ENCODE measurements at places on chromosomes 4 and X.

- no peak for DNase-seq
These were observed 163.6 kb upstream of the FAT1 start for GRCh38 chr4:186887291-186887700.

DNA sequence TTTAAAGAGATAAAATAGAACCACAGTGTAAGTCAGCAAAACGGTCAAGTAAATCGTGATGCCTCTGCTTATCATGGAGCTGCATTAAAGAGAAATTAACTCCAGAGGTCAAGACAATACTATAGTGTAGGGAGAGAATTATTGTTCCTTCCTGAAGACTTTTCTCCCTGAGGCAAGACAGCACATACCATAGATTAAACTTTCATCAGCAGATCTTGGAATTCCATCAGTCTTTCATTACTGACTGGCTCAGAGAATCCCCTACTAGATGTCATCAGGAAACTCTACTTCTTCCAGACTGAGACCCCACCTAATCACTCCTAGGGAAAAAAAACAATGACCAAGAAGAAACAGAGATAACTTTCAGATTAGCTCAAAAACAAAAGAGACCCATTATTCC lies 131.3 kb downstream of the NSUN7 start:
- no peak for DNase-seq

- no peak for DNase-seq
These were observed 12.0 kb upstream of the CD38 start for GRCh38 chr4:15765910-15766697.

- DNase-seq, result peak; percentile 52
These were observed 19.1 kb downstream of the SH3BP2 start for GRCh38 chr4:2811830-2812611.

DNA sequence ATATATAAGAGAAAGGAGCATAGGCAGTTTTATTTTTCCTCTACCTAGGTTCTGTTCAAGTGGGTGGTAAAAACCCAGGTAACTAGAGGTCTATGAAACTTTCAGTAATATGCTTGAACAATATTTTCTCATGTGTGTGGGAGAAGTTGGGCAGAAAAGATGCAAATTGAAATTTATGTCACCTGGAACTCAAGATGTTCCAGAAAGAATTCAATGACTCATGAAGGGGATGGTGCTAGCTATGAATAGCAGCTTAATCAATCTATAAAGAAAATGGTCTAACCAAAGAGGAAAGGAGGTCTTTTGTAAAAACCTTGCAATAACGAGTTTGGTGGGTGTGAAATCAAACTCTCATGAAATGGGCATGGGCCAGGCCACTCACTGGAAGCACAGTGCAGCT lies 263.8 kb downstream of the INPP4B start:
- no peak for DNase-seq

DNA sequence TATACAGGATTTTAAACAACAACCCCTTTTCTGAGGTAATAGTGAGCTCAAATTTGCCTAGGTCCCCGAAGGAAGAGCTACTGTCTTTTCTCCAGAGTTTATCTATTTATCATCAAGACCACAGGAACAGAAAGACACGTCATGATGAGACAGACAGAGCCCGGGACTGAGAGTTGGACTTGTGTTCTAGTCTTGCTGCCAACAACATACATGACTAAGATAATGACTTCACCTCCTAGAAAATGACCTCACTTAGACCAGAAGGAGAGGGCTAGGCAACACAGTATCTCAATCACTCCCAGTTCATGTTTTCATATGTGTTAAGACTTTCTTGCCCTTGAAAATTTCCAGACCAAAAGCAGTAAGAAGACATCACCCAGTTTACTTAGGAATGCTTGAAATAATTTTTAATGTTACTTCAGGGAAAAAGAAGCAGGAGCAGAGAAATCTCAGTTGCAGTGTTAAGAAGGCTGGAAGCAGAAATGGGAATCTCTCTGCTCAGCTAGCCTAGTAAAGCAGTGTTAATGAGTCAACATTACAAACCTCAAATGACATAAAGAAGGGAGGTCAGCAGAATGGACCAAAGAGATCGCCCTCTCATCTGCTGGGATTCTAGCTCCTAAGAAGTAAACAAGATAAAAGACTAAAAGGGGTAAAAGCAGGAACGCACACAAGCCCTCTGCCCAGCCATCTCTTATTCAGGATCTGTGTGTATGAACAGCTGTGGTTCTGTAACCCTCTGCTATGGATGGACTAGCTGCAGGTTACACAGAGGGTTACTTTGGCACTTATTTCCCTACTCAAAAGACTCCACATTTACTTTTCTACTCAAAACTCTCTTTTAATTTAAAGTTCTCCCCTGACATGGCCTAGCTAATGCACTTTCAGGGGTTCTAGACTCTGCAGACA lies 24.8 kb downstream of the PDGFC start:
- DNase-seq, result no peak

DNA sequence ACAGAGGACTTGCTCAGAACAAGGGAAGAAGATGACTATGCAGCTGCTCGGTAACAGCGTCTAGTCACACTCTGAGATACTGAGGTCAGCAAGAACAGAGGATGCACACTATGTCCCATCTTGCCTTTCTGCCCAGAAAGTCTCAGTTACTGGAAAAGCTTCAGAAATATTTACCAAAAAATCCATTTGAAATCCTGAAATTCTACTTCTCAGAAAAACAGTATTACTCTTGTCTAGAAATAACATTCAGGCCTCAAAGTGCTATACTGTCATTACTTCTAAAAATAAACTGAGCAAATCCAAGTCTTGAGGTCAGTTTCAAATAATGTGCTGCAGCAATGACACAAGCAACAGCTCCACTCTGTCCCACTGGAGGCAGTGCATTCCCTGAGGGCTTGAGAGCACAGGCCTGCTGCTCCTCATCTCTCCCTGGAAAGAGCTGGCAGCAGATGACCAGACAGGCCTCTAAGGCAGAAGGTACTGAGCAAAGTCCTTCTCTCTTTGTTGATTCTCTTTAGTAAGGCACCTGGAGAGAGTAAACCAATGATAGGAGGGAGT lies 76.9 kb downstream of the CAMK2D start:
- no peak for DNase-seq

DNA sequence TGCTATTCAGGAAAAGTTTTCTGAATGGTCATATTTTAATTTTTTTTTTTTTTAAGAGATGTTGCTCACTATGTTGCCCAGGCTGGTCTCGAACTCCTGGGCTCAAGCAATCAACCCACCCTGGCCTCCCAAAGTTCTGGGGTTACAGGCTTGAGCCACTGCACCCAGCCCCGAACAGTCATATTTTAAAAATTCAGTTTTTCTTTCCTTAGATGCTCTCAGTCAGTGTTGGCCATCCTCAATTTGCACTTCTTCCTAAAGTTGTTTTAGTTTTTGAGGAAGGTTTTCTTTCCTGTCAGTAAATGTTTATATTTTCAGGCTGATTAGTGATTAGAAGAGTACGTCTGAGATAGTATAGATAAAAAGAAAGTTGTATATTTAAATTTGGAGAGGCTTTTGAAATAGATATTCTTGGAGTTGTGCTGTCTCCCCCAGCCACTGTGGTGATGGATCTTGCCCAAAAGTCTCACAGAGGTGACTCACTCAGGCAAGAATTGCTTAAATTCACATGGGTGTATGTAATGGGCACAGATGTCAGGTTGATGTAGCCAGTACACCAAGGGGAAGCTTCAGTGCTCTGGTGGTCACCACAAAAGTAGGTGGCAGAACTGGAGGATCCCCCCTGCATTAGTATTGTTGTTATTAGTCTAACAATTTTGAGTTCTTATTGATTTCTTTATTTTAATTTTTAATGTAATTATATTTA lies 72.2 kb upstream of the ELOVL6 start:
- no peak for DNase-seq

DNA sequence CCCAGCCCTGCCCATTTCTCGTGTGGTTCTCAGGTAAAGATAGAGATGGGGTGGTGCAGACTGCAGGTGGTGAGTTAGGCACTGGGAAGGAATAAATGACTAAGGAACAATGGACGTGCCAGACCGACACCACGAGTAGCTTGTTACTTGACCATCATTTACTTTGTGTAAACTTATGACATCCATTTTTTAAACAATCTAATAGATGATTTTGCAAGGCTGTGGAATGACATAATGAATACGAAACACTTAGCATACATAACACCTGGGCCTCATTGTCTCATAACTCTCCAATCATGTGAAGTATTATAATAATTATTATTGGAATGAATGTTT lies 137.3 kb upstream of the CPEB2 start:
- DNase-seq, result no peak

DNA sequence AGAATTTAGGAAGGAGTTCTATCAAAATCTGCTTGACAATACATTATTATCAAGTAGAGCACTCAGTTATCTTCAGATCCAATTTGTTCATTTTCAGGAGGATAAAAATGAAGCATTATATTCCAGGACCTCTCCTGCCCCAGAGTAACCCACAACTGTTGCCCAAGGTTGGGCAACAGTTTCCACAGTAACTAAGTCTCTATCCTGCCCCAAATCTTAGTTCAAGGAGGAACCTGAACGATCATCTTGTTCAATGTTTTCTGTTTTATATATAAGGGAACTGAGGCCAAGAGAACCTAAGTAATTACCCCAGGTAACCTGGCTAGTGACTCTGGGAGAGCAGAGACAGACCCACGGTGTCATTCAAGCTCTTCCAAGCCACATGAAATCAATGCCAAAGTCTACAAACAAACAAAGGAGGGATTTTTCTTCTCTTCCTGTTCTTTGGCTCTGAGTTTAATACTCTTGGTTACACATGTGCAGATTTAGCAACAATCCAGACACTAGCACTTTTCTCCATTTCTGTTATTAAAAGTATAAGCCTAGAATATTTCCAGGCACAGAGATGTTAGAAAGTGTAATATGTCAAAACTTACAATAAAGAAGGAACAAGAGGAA lies 105.6 kb downstream of the C4orf51 start:
- no peak for DNase-seq

GRCh38 chrX:3638280-3638873 lies 75.1 kb downstream of the PRKX start:
- peak; percentile 21 for DNase-seq

GRCh38 chr4:107977966-107978705 lies 11.6 kb upstream of the HADH start:
- DNase-seq, result no peak

DNA sequence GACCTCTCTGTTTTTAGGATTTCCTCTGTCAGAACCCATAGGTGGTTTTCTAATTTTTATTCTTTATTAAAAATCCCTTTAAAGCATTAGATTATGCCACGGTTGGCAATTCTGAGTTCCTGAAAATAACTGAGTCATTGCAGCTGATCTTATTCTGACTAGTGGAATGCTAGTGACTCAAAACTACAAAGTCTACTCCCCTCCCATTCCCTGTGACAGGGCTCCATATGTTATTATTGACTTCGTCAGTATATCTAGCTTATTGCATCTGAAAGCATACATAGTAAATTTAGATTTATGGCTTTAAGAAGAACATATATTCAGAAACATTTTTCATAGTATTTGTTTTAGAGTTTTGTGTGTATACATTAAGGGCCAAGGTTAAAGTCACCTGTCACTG lies 38.5 kb downstream of the HERC3 start:
- DNase-seq, result no peak

GRCh38 chr4:102560571-102561341 lies 59.6 kb downstream of the NFKB1 start:
- no peak for DNase-seq

GRCh38 chr4:26589705-26590104 lies 5.8 kb downstream of the TBC1D19 start:
- DNase-seq, result no peak

DNA sequence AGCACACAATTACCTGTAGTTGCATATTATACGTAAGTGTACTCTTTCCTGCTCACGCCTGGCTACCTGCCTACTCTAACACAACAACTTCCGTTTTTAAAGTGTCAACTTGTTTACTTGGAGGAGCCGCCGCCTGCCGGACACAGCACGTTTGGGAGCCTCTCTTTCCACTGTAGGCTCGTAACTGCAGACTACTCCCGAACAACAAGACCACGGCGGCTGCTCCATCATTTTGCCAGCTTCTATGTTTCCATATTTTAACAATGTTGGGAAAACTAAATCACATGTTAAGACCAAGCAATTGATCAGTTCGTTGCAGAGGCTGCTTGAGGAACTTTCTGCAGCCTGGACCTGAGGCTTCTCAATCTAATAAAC lies 841 bp downstream of the MTNR1A start:
- no peak for DNase-seq

GRCh38 chrX:39475372-39475771 lies 622.4 kb downstream of the BCOR start:
- no peak for DNase-seq

- DNase-seq, result no peak
These were observed 205.3 kb downstream of the SLC39A8 start for GRCh38 chr4:102139932-102140331.

DNA sequence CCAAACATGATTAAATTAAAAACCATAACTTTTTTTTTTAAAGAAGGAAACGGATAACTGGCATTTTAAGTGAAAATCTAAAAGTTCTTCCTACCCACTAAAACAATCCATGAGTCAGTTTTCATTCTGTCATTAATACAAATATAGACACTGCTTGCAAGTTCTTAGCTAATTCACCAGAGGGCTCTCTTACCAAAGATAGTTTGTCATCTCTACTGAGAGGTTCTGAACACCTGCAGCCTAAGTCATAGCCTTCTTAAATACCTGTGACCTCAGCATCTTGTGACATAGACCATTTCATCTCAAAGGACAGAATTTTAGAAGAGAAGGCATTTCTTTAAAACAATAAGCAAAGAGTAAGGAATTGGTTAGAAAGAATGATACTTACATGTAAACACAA lies 65.3 kb upstream of the FAM120C start:
- DNase-seq, result no peak

DNA sequence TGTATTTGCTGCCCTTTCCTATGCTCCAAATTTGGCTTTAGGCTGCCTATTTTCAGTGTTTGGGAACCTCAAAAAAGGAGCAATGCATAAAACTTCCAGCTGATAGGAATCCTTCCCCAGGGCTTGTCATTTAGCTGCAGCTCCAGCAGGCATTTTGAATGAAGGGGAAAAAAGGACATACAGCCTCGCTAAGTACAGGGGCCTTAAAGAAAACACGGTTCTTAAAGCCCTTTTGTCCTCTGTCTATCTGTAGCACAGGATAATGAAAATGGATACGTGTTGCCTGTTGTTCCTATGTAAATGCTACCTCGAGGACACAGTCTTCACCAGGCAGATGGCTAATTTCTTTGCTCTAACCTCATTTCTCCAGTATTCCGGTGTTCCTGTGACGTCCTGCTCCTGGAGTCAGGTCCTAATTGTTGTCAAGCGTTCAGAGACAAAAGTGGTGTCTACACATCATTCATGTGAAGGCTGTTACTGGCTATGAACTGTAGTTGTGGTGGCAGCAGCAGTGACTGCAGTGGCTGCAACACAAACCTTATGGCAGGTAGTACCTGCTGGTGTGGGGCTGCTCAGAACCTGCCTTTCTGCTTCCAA lies 117.4 kb downstream of the MGST2 start:
- DNase-seq, result no peak

- no peak for DNase-seq
These were observed 126.2 kb upstream of the ZDHHC15 start for GRCh38 chrX:75648803-75649588.

GRCh38 chrX:2497961-2498780 lies 2.6 kb downstream of the DHRSX start:
- DNase-seq, result no peak

DNA sequence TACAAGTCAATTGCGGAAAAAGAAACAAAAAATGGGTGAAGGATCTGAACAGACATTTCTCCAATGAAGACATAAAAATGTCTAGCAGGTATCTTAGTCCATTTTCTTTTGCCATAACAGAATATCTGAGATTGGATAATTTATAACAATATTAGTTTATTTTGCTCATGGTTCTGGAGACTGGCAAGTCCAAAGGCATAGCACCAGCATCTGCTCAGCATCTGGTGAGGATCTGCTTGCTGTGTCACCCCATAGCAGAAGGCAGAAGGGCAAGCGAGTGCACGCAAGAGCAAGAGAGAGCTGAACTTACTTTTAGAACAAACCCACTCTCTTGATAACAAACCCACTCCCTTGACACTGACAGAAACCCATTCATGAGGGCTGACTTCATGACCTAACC lies 29.7 kb downstream of the GAB3 start:
- no peak for DNase-seq
